ENCODE measurements at places on chromosomes 7 and 10.

GRCh38 chr10:109894516-109894915 is 28.8 kb downstream of the XPNPEP1 start:
- no peak for DNase-seq

GRCh38 chr10:52951824-52952223 is 179.2 kb upstream of the MBL2 start:
- DNase-seq: no peak

- no peak for DNase-seq
Measured at GRCh38 chr10:81865581-81865980, 9.4 kb upstream of the NRG3 start.

- peak; percentile 39 for DNase-seq
Measured at GRCh38 chr7:20786779-20787659, at the start of gene SP8. Gene SP8 (minus strand): TSS chr7:20786886. CDS start chr7:20786798, 88 bp downstream.

GRCh38 chr10:103911021-103911459 is 6.9 kb downstream of the STN1 start:
- DNase-seq: no peak

DNA sequence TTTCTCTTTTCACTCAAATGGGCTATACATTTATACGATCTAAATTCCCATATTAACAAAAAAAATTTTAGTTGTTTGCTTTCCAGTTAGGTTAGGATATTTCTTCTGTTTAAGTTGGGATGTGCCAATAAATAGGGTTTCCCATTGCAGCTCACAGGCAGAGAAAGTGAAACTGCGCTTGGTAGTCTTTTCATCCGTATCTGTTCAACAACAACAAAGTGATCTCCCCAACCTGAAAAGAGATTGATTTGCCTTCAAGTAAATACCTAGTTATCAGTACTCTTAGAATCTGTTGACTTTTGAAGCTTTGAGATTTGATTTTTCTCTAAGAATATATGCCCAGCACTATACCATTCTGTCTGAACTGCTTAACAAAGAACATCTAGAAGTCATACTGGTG is 143.4 kb downstream of the DYNC1I1 start:
- DNase-seq: no peak

GRCh38 chr7:30222515-30223215 is 61.7 kb upstream of the ZNRF2 start:
- no peak for DNase-seq

DNA sequence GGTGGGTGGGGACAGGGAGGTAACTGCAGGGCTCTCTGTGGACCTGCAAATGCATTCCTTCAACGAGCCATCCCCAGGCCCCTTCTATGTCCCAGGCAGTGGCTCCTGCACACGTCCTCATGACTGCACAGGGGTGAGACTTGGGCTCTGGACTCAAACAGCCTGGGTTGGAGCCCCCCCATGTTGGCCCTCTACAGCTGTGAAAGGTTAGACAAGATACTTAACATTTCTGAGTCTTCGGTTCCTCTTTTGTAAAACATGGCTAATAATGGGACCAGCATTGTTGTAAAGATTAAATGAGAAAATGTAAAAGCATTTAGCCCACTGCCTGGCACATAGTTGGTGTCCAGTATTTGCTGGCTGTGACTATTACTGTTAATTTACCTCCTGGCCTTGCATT is 41.8 kb downstream of the CHST3 start:
- no peak for DNase-seq

DNA sequence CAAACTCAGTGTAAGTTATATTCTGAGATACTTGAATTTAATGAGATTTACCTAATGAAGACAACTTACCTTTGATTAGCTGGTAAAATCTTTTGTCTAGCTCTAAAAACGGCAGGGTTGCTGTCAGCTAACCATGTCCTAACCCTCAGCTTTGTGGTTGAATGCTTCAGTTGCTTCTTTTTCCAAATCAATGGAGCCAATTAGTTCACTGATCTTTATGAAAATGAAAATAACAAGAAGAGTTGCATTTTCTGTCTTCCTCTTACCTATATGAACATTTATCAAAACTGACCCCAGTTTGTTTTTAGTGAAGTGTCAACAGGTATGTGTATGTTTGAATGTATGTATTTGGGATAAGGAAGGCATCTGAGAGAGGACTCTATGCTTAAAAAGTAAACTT is 253.1 kb upstream of the MTPN start:
- no peak for DNase-seq
